ENCODE measurements at places on chromosomes 3 and 15.

GRCh38 chr3:140292684-140293083, 357.7 kb downstream of the CLSTN2 start:
- DNase-seq, result no peak

GRCh38 chr3:152817400-152817799, 17.5 kb upstream of the P2RY1 start:
- DNase-seq, result no peak

- no peak for DNase-seq
Observed at GRCh38 chr3:132911741-132912415, 126.3 kb upstream of the TMEM108 start.

- DNase-seq, result no peak
Observed at GRCh38 chr3:53342353-53342752, 5.0 kb downstream of the DCP1A start.

DNA sequence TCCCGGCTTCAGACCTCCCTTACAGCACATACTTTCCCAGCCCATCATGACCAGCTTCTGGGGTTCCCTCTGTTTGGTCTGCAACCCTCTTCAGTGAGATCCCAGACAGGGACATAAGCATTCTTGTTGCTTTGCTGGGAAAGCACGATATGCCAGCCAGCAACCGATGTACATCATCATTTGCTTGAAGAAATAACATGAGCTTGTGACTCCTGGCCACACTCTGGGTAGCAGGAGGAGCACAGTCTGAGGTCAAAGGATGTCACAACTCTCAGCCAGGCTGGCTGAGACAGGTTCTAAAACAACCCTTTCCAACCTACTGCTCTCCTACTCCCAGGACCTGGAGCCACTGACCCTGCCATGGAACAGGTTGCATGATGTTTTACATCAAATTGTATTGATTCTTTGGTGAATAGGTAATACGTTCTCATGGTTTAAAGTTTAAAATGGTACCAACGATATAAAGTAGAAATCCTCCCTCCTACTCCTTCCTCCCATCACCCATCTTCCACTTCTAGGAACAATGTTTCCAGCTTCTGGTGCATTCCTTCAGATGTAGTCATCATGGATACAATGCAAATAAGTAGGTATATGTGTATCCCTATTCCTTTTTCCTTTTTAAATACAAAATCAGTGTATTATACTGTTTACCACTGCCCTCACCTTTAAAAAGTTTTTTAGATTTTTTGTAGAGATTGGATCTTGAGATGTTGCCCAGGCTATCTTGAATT, 190.3 kb downstream of the OPA1 start:
- DNase-seq, result no peak

DNA sequence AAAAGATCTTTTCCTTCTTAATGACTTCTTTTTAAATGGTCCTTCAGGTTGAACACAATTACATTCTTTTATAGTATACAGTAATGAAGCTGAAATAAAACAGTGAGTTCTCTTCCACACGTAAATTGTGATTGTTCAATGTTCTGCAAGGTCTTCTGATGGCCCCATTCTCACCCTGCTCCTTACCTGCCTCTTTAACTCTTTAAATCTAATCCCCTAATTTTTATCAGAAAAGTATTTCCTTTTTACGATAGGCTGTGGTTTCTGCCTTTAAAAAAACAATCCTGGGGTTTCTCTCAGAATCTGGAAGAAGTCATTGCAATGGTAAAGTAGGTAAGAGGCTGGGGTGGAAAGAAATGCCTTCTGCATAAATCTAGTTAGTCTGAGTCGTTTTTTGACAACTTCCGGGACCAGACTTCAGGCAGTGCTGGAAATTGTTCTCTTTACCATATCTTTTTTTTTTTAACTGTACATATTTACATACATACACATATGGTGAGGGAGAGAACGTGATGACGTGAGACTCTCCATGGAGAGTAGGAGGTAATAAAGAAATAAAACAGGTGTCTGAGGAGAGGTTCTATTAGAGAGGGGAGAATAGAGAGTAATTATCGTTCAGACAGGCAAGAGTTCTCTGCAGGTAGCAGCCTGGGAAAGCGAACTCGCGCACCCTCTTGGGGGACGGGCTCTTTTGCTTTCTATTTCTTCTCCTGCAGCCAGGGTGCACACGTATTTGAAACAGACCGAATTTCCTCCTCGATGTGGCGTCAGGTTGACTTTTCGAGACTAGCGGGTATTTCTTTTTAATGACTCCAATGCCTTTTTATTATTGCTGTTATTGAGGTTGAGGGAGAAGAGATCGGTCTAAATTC, at the start of gene SIDT1:
Gene SIDT1 (plus strand): TSS at position 730 of the 872 bp plus-strand sequence. CDS start 467 bp downstream, outside the sequence.
- no peak for DNase-seq

- DNase-seq, result no peak
Observed at GRCh38 chr3:194705761-194706160, 20.1 kb downstream of the FAM43A start.

GRCh38 chr15:62307551-62307950, 142.5 kb upstream of the C2CD4B start:
- no peak for DNase-seq

GRCh38 chr3:182327196-182327681, 466.1 kb upstream of the ATP11B start:
- DNase-seq, result no peak

GRCh38 chr3:183698318-183698751, 738 bp downstream of the YEATS2 start:
- no peak for DNase-seq

GRCh38 chr15:40927495-40927872, 1.7 kb upstream of the DLL4 start:
- no peak for DNase-seq

GRCh38 chr3:185685231-185686035, 99.3 kb downstream of the SENP2 start:
- no peak for DNase-seq

DNA sequence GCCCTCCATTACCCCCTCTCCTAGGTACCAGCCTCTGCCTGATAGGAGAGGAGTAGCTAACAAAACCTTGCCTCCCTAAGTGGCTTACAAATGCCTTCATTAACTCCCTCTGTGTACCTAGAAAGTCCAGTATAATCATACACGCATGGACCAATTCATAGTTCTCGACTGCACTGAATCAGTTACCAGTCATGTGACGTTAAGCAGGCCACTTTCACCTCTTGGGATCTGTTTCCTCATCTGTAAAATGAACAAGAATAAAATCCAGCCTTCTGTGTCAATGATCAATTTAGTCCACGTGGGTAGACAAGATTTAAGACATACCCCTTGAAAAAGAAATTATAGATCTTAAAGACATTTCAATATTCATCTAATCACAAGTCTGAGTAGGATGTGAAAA, 72.2 kb downstream of the TRIM69 start:
- no peak for DNase-seq

DNA sequence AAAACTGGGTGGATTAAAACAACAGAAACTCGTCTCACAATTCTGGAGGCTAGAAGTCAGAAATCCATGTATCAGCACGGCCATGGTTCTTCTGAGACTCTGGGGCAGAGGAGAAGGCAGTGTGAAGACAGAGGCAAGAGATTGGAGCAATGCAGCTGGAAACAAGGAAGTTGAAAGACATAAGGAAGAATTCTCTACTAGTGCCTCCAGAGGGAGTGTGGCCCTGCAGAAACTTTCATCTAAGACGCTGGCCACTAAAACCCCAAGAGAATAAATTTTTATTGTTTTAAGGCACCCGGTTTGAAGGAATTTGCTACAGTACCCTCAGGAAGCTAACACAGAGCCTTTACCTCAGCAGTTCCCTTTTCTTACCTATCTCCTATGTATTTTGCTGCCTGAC, 1012.2 kb upstream of the CADM2 start:
- DNase-seq, result no peak

- DNase-seq, result no peak
Observed at GRCh38 chr15:85651548-85651947, 143.2 kb downstream of the KLHL25 start.

DNA sequence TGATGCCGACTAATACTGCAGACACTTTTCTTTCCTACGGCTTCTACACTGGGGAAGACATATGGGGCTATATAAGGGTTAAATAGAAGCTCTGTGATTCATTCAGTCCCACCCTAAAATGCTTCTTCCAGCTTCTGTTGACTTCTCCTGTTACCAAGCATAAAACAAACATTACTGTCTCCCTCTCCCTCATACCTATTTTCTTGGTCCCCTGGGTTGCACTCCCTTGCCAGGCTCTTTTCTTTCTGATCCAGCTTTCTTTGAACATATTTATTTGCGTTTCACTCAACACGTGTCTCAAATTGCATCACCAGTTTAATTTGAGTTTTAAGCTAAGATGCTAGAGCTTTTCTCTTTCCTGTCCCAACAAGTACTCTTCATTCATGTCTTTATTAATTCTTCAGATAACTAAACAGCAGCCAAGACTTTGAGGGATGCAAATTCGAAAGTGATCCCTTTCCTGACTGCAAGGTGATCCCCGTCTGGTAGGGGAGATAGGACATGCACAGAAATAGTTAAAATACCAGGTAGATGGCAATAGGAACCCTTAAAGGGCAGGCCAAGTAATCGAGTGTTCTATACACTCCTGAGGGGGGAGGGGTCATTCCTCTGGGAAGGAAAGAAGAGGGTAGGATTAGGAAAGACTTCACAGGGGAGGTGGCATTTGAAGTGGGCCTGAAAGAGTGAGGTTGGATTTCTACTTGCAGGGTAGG, 198.6 kb upstream of the BCL6 start:
- no peak for DNase-seq

DNA sequence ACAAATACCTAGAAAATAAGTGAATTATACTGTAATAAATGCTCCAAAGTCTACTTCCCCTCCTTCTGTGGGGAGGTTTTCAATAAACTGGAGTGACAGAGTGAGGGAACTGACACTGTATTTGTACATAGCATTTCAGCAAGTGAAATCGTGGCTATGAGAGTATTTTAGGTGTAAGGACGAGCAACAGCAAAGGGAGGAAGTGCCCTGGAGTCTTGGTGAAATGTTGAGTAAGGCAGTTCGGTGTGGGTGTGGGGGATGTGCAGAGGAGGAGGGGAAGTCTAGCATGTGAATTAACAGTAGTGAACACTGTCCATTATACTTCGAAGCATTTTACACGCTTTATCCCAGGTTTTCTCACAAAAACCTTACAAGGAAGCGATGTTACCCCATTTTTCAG, 18.1 kb upstream of the P2RY13 start:
- no peak for DNase-seq

DNA sequence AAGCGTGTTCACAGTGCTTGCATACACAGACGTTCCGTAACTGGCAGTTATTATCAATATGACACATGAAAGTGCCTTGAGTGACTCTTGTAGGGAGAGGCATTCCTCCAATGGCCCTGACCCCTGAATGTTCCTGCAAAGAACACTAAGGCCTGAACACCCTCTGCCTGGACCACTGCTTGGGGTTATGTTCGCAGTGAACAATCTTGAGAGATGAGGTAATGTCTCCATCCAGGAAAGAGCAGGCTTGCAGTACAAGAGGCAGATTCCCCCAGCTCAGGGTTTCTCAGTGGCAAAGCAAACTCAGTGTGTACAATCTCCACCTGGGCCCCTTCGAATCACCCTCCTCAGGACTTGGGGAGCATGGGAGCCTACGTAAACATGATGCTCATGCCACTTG, 324.6 kb downstream of the MAGI1 start:
- DNase-seq, result no peak

DNA sequence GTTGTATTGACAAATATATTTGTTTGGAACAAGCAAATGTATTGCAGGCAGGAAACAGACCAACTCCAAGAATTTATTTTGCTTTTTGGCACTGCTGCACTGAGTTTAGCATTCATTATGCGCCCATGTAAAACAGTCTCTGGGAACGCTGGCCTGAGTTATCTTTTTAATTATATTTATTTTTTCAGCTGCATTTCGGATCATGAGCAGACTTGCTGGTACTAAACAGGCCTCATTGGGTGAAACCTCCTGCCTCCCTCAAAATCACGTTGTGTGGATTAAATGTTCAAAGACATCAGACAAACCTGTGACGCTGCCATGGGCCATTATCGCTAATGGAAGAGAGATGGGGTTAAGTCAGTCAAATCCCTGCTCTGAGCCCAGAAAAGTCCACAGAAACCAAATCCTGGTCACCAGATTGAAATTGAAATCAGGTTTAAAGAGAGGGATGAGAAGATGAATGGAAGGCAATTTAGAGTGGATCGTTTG, 511.1 kb upstream of the PROK2 start:
- DNase-seq, result no peak

- no peak for DNase-seq
Observed at GRCh38 chr15:44101944-44102343, 93.1 kb downstream of the FRMD5 start.

DNA sequence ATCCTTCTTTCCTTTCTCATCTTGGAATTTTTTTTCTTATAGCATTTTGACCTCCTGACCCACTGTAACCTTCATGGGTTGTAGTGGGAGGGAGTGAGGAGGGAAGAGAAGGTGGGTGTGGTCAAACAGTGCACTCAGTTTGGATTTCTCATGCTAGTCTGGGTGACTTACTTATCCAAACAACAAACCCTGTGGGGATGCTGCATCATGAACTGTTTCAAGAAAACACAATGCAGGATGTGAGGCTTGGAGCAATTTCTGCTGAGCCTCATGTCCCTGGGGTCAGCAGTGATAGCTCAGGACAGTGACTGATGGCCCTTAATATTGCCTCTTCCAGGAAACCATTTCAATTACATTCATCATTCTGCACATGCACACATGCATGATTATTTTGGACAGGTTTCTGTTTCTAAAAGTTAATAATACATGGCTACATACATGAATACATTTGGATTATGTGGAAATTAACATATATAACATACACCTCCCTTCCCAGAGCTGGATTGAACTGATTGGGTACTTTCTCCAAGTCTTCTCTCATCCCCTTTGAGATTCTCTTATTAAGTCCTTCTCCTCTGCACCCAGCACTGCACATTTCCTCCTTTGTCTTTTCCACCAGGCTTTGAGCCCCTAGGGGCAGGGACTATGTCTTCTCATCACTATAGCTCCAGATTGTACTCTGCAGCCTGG, 61.2 kb downstream of the ADAMTSL3 start:
- DNase-seq, result no peak

DNA sequence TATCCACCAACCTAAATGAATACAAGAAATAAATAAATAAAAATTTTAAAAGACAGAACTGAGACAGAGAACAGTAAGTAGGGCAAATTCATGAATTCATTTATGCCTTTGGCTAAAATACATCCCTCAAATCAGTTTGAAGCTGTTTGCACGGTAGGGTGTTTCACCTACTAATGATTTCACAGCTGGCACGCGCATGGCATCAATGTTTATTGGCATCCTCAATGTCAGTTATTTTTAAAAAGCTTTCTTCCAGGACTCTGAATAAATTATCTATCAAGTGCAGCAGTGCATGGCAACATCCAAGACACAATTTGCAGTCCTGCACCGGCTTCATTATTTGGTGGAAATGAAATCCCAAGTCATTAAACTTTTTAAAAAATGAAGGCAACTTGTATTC, 985.2 kb upstream of the ROBO1 start:
- DNase-seq, result no peak
